ENCODE measurements at places on chromosomes 3 and 15.

DNA sequence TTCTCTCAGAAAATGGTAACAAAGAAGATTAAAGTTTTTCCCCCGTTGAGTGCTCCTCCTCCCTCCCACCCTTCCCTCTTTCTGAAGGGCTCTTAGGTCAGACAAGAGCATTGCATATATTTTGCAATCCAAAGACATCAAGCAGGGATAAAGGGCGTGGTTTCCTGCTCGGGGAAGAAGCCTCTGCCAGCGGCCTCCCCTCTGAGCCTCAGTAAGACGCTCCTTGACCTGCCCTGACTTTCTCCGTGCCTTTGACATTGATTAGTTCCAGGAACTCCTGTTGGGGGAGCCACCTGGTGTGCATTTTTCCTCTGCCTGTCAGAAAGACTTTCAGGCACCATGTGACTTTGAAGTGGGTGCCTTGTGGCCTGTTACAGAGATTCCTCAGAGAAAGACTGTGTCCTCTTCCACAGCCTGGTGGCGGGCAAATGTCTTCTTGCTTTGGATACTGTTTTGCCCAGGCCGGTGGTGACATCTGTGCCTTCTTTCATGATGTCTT lies 87.2 kb upstream of the TBL1XR1 start:
- peak; percentile 83 for DNase-seq

DNA sequence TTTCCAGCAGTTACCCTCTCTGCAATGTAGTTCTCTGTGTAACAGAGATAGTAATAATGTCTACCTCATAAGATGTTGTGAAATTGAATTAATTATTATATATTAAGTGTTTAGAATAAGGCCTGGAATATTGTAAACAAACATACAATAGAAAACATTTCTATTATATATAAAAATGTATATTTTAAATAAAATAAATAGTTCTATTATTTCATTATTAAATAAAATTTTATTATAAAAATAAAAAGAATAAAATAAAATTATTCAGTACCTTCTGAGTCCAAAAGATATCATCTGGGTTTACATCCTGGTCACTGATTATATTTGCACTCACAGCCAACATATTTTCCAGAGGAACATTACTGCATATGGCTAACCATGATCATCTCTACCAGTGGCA lies 135.4 kb downstream of the LRRC3B start:
- DNase-seq = no peak

- DNase-seq = no peak
These were observed 23.1 kb upstream of the TXNRD3 start for GRCh38 chr3:126677862-126678503.

DNA sequence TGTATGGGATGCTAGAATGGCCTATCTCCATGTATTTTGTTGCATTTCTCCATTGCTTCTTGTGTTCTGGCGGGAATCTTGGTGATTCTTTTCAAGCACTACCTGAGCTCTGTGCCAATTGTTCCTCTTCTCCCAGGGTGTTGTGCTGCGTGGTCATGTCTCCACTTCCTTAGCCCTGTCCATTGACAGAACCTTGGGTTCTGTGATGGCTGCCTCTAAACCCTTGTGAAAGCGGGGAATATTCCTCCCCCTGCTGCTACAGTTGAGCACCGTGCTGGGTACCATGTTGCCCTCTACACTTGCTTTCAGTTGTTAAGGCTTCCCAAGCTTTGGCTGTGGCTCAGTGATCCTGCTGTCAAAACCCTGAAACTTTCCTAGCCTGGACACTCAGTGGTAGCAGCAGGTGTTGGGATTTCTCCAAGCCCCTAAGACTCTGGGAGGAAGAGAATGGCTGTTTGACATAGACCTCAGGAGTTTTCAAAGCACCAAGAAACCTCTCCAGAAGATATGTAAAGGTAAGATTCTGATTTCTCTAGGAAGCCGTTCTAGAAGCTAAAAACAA lies 69.5 kb downstream of the MBNL1 start:
- DNase-seq = no peak

- DNase-seq = peak; percentile 21
These were observed 175.2 kb downstream of the TP63 start for GRCh38 chr3:189806171-189806951.

- DNase-seq = no peak
These were observed 49.1 kb downstream of the TRANK1 start for GRCh38 chr3:36895496-36896409.

DNA sequence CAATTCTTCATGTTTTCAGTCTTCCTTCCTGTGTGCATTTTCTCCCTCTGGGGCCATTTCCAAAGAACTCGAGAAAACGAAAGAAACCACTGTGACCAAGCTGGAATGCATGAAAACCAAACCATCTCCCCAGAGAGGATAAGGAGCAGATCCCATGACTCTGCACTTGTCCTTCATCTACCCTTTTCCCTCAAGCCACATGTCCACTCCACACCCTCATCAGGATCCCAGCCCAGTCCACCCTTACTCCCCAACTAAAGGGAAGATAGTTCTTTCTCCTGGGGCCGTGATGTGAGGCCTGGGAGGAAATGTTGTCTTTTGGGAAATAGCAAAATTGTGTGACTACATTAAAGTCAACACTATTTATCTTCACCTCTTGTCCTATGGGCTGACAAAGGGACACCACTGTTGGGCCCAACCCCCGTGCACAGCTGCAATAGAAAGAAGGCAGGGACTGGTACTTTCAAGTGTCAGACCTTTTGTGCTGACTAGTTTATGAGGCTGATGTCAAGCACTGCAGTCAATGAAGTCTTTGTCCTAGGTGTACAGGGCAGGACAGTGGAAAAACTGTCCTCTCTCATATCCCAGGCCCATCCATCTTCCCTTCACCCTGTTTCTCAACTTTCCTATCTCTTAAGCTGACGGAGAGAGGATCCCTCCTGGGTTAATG lies 487.1 kb upstream of the NR2F2 start:
- DNase-seq = no peak

DNA sequence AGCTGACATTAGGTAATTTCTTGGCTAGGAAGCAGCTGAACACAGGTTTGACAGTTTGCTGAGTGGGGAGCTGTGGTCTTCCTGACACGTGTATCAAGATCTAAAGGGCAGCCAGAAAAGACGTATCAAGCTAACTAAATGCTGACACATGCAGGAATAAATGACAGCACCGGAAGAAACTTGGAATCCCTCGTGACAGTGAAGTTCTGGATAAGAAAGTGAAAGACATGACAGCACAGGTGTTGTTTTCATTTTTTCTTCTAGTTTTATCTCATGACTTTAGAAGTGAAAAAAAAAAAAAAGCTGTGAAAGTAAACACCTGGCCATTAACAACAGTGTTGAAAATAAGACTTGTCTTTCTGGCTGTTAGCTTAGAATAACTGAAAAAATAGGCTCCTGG lies 48.7 kb downstream of the FGF7 start:
- no peak for DNase-seq

GRCh38 chr3:45343947-45344346 lies 44.4 kb upstream of the LARS2 start:
- no peak for DNase-seq

DNA sequence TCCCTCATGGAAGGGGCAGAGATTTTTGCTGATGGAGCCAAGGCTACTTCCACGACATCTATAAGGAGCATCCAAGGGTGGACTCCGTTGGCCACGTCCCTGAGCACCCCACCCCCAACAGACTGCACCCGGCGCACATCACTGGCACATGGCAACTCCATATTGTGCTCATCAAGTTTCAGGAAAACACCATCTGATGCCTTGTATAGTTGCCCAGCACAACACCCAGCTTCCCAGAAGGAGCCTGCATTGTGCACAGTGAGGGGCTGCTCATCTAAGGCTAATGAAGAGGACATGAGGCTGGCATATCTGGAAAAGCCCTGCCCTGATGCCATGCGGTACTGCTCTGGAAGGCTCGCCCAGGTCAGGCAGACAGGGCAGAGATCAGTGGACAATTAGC lies 15.0 kb upstream of the CACNA2D2 start:
- DNase-seq = no peak

All from lung (tissue), 17 donors.